ENCODE measurements at places on chromosomes 2 and 18.
A peak's percentile ranks its signal among the peaks of the same experiment; 100 is the strongest.

GRCh38 chr2:153405196-153405595 lies 73.4 kb downstream of the RPRM start:
- peak; percentile 84 for DNase-seq

GRCh38 chr2:16188261-16188890 lies 248.0 kb downstream of the MYCN start:
- DNase-seq = no peak

GRCh38 chr2:50953021-50953420 lies 78.9 kb downstream of the NRXN1 start:
- DNase-seq = peak; percentile 93

GRCh38 chr2:28639836-28640235 lies 111.8 kb upstream of the PPP1CB start:
- DNase-seq = peak; percentile 77

GRCh38 chr2:98469862-98470544 lies 25.3 kb downstream of the INPP4A start:
- no peak for DNase-seq

GRCh38 chr2:16130906-16131400 lies 190.6 kb downstream of the MYCN start:
- DNase-seq = no peak

DNA sequence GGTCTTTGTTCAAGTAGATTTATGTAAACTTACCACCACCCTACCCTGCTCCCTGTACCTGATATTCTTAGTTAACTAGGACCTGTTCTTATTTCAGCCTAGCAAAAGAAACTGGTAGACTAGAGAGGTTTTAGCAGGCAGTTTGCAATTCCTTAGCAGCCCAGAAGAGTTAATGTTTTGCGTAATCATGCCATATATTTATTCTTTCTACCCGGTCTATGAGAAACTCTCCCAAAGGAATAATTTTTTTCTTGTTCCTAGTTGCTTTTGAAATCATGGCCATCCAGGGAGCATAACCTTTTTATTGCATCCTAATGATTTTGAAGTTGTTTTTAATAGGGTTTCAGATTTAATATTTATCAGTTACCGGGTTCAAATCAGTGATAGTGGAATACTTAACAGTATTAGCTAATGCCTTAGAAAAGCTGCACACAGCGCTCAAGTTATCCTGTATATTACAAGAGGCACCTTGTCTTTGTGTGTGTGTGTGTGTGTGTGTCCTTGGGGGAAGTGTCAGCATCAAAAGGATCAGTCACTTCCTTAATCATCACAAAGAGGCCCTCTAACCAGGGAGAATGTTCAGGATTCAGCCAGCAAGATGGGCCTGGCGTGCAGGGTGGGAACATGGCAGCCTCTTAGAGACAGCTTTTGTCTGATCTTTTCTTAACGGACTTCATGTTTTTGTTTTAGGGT lies 52.9 kb downstream of the CABLES1 start:
- no peak for DNase-seq

- no peak for DNase-seq
Observed at GRCh38 chr2:51718881-51719280, 686.9 kb upstream of the NRXN1 start.

DNA sequence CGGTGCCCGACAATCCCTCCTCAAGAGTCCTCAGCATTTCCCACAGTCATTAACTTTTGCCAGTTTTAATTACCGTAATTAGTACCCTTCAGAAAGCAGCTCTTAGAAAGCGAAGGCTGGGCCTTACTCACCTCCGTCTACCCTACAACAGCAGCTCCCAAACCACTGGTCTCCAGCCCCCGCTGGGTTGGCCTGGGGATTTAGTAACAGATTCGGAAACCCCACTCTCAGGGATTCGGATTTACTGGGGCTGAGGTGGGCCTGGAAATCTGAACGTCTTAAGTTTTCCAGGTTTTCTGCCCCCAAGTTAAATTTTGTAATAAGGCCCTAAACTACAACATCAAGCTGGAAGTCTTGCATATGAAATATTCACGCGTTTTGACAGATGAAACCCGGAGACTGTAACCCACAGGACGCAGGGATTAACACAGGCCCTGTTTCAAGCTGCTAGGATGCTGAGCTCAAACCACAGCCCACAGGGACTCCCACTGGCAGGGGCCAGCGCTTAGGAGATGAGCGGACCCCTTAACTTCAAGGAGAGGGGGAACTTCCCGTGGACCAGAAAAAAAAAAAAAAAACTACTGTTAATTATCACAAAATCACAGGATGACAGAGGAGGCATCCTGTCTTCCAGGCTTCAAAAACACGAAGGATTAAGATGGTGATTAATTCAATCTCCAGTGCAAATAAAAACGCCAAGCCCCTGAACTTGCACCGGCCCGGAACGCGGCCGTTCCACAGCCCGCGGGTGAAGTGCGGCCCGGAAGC lies 985 bp downstream of the ILKAP start:
- DNase-seq = peak; percentile 11

DNA sequence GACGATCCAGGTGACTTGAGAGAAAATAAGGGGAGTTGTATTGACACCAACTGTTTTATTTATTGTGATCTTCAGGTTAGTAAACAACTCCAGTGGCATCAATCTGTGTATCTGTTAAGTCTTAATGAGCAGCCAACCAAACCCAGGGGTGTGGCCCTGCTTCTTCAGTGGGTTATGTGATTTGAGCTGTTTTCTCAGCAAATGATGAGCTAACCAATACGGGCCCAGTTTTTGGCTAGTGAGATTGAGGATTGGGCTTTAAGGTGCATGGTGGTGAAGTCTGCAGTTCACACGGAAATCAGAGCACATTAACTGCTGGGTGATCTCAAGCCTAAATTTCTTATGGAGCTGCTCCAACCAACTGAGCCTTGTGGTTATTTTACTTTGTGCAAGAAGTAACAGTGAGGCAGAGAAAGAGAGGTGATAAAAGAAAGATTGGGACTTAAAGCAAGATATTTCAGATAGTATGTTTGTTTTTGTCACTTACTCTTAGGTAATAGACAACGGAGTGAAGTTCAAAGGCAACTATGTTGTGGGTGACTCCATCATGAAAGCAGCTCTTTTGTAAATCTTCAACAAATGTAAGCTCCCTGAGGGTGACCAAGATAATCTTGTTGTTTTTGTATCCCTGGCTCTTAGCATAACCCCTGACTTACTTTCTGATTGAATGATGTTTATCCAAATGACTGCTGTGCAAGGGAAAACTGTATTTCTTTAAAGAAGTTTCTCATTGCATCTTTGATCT lies 2.4 kb downstream of the MTCL1 start:
- peak; percentile 52 for DNase-seq

DNA sequence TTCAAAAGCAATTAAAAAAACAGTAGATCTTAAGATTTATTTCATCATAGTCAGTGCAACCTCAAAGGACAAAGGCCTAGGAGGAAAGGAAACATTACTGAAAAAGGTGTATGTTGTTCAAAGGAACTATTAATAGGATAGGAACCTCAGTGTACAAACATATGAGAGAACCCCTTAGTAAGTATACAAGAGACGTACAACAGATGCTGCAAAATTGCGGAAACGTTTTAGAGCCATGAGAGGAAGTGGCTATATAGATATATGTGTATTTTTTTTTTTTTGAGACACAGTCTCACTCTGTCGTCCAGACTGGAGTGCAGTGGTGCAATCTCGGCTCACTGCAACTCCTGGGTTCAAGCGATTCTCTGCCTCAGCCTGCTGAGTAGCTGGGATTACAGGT lies 22.2 kb downstream of the PIK3C3 start:
- no peak for DNase-seq

GRCh38 chr2:23661276-23662050 lies 265.5 kb downstream of the ATAD2B start:
- no peak for DNase-seq

- DNase-seq = no peak
Observed at GRCh38 chr2:234163510-234164045, 113.1 kb downstream of the SPP2 start.

- DNase-seq = no peak
Observed at GRCh38 chr18:24553571-24554285, 93.3 kb downstream of the HRH4 start.

GRCh38 chr18:50803592-50803991 lies 16.2 kb downstream of the MRO start:
- no peak for DNase-seq

DNA sequence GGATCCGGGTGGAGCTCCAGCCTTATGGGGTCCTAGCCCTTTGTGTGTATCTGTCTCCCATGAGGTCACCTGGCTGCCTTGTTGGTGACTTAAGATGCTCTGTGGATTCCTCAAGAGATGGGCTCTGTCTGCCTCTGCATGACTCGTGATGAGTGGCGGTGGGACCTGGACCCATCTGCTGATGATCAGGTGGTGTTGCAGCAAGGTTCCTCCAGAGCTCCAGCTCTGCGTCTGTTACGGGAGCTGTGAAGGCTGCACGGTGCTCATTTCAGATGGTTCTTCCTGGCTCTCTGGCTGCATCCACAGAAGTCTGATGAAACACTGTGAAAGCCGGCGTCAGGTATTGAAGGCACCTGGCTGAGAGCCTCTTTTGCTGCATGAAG lies 2.4 kb downstream of the AGAP1 start:
- DNase-seq = no peak

GRCh38 chr18:8359076-8359475 lies 250.2 kb upstream of the RAB12 start:
- no peak for DNase-seq

- DNase-seq = no peak
Observed at GRCh38 chr2:38719706-38720105, 31.5 kb downstream of the SRSF7 start.

DNA sequence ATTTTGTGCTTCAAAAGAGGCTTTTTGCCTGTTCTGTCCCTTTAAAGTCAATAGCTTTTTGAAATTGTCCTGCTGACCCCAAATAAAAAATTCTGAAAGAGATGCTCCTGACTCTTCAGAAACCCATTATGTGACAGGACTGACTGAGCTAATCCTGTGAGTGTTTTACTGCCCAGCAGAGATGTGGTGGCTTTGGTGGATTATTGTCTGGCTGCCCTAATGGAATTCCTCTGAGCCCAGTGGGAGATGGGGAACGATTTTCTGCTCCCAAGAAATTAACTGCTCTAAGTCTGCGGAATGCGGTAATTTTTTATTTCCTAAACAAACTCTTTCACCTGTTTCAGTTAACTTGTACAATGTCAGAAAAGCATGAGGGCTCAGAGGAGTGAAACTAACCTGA lies 258.2 kb downstream of the IKZF2 start:
- no peak for DNase-seq

- no peak for DNase-seq
Observed at GRCh38 chr2:174617120-174617519, 19.5 kb upstream of the WIPF1 start.

- DNase-seq = no peak
Observed at GRCh38 chr2:71566372-71566771, 113.0 kb downstream of the DYSF start.

GRCh38 chr18:62288665-62289008 lies 36.5 kb upstream of the TNFRSF11A start:
- DNase-seq = no peak

All from foreskin keratinocyte (primary cell).